ENCODE measurements at places on chromosomes 1 and 21.

GRCh38 chr1:65688848-65689247 lies 103.8 kb upstream of the PDE4B start:
- DNase-seq, result no peak

- DNase-seq, result no peak
Measured at GRCh38 chr1:116821763-116822162, 67.5 kb downstream of the CD2 start.

DNA sequence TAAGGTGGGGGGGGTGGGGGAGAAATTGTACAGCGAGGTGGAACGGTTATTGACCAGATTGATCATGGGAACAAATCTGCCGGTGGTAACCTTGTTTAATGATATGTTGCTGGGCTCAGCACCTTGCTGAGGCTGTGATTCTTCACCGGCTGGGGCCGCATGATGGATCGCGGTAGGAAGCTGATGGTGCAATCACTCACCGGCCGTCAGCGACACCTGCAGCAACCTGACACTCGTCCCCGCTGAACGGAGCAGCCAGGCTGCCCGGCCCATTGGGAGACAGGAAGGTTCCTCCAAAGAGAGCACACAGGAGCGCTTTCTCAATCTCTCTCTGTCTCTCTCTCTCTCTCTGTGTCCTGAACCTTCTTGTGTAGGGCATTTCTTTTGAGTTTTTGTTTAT lies 128.5 kb upstream of the RRP15 start:
- DNase-seq, result peak; percentile 55

DNA sequence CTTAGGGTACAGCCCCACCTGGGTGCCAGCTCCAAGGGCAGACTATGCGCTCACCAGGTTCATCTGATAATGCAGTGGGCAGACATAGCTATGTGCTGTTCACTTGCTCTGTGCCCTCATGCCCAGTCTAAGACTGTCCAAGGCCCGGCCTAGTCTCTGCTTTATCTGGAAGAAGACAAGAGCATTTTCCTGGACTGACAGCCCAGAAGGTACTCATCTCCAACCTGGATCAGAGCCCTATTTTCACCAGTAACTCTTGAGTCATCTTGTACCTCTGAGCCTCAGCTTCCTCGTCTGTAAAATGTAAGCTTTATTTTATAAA lies 28.5 kb upstream of the LRRC8C start:
- DNase-seq, result no peak

- no peak for DNase-seq
Measured at GRCh38 chr1:44636688-44637598, 37.3 kb downstream of the TMEM53 start.

- no peak for DNase-seq
Measured at GRCh38 chr1:29408831-29409605, 172.7 kb downstream of the PTPRU start.

DNA sequence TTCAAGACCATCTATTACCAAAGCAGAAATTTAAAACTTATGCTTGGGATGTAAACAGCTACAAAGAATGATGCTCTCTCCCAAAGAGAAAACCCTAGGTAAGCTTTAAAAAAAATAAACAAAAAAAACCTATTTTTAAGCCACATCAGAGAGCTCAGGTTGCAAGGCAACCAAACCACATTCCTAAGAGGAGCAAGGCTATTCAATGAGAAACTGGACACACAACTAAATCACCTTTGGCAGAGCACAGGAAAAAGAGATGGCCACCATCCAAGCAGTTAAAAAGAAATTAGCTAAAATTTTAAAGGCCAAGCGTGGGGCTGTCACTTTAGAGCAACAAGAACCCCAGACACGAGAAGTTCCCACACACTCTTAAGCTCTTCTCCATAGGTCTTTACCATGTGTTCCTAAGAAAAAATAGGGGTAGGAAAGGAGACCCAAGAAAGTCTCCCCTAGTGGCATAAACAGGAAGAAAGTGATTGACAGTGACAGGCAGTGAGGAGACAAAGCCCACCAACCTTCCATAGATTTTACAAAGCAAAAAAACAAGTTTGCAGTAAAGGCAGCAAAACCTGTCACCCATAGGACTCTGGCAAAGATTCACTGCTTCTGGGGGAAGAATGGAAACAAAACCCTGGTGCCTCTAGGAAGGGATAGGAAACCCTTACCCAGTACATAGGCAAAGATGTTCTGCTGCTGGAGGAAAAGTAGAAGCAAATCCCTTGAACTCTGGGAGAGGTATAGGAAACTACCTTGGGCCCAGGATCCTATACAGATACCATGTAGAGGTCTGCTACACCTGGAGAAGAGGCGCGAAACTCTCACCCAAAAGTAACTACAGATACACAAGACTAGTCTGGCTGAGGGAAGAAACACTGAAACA lies 68.5 kb downstream of the FOXJ3 start:
- no peak for DNase-seq

- peak; percentile 82 for DNase-seq
Measured at GRCh38 chr1:26278303-26278702, 1.6 kb upstream of the SH3BGRL3 start.

GRCh38 chr1:47187926-47188250 lies 1.9 kb downstream of the PDZK1IP1 start:
- DNase-seq, result no peak

DNA sequence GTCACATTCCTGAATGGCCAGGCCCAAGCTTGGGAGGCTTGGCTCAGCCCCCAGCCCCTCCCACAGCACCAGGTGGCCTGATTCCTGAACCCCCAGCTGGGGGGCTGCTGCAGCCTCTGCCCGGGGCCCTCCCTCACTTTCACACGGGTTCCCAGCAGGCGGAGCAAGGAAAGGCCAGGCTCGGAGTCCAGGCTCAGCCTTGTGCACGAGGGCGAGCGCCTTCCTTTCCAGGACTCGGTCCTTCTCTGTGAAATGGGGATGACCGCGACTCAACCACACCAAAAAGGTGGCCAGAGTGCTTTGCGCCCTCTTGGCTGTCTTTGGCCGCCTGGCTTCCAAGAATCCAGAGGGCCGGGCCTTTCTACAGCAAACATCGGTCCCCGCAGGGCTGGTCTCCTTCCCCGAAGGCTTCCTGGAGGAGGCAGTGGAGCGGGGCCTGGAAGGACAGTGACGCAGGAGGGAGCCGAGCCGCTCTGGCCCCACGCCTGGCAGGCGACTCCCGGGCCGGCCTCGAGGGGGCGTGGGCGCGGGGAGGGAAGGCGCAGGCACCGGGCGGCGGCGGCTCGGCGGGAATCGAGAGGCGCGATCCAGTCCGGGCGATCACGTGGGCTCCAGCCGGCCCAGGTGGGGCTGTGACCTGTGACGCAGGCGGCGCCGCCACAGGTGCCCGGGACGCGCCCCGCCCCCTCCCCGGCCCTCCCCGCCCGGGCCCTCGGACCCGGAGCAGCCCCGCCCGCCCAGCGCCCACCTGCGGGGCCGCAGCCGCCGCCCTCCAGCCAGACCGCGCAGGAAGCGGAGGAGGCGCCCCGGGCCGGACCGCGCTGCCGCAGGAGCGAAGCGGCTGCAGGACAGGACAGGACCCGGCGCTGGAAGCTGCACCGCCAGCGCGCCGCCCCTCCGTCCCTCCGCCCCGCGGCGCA lies at the start of gene ARHGEF16:
Gene ARHGEF16, plus strand, starts transcription at position 775 of the 920 bp plus-strand sequence. CDS start 8,420 bp downstream, outside the sequence.
- DNase-seq, result peak; percentile 62

DNA sequence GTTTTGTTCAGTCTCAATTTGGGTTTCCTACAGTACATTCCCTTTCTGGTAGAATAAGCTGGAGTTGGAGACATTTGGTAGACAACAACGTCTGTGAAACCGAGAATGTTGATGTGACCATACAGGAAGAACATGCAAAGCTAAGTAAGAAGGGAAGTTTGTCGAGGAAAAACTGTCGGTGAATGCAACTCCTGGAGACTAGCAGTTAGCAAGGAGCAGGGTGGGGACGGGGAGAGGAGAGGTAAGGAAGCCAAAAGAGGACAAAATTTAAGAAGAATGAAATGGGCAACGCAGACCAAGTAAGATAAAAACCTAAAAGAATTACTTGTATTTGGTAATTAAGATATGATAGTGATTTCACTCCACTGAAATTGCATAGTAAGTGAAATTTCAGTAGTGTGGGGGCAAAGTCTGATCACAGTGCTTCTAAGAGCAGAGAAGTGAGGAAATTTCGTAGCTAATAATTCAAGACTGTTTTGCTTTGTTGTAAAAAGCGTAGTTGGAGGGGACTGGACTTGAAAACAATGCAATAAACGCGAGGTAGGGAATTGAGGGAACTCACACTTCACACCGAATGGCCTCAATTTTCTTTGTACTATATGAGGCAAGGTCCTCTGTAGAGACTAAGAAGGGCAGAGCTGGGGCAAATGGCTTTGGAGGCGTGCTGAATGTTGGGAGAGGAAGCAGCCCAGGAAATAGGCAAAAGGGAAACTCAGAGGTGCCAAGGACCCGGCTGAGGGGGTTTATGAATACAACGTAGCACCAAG lies 787 bp upstream of the GIPC2 start:
- DNase-seq, result no peak

GRCh38 chr1:18537386-18538306 lies 56.9 kb downstream of the KLHDC7A start:
- DNase-seq, result no peak

DNA sequence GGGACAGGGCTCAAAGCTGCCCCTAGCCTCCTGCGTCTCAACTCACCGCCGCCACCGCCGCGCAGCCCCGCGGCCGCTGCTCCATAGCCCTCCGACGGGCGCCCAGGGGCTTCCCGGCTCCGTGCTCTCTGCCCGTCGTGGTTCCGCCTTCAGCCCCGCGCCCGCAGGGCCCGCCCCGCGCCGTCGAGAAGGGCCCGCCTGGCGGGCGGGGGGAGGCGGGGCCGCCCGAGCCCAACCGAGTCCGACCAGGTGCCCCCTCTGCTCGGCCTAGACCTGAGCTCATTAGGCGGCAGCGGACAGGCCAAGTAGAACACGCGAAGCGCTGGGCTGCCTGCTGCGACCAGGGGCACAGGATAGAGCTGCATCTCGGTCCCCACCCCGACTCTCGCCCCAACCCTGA lies at the start of gene TNFRSF25:
Gene TNFRSF25, minus strand, starts transcription at position 151 of the 400 bp plus-strand sequence. Its CDS starts 66 bp downstream, at position 85.
- DNase-seq, result no peak

DNA sequence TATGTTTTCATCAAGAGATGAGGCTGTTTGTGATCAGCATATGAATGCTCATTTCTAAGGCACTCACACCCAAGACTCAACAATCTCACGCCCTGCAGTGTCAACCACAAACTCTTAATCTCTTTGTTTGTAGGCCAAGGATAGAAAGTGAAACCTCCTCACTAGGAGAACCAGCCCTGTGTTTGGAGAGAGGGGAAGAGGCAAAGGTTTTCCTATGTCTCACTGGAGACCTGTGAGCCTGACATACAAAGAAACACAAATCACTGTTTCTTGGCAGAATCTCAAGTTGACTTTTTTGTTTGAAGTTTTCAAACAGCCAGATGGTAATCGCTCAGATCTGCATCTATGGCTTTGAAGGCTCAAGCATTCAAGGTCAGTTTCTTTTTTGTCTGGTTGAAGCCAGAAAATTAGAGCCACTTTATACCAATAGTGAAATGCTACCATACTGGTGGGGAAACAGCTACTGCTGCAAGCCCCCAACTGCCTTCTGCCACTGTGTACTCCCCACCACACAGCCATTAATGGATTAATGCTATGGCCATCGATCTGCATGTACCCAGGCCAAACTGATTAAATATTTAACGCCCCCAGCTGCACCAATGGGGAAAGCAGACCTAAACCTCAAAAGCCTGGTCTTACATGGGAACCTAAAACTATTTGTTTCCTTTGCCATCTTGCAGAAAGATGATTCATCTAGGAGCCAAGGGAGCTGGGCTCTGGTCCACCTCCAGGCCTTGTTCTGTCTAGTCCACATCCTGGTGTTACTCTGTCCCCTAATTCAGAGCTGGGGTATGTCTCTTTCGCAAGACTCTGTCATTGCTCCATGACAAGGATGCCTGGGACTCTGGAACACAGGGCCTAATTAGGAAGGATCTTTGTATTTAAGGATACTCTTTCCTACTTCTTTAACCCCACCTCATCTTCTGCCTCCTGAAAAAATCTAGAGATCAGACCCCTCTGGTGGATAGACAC lies 16.3 kb downstream of the PDZK1 start:
- DNase-seq, result no peak

DNA sequence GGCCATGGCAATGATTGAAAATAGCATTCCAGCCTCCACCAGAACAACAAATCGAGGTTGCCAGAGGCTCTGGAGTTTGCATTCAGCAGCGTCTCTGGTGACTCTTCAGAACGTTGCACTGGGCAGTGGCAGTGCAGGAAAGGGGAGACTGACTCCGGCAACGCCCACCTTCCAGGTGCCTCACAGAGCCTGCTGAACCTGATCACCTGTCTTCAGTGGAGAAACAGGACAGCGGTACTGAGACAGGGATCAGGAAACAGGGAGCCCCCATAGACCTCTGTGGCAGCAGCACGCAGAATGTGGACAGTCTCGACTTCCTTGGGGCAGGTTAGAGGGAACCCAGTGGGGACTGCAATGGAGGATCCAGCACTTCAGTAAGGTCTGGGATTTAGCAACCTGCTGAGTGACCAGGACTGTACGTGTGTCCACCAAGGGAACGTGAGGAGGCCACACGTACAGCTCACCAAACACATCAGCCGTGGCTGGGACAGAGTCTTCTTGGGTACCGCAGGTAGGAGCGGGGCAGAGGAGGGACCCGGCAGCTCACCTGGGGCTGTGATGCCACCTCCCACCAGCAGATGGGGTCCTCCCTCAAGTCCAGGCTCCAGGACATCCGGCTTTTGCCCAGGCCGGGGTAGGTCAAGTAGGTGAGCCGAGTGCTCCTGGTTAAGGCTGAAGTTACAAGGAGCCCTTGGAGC lies 128.6 kb downstream of the PRDM2 start:
- no peak for DNase-seq

- no peak for DNase-seq
Measured at GRCh38 chr1:16630661-16631247, 17.4 kb upstream of the NBPF1 start.

- DNase-seq, result no peak
Measured at GRCh38 chr1:98373056-98373455, 288.5 kb upstream of the SNX7 start.

DNA sequence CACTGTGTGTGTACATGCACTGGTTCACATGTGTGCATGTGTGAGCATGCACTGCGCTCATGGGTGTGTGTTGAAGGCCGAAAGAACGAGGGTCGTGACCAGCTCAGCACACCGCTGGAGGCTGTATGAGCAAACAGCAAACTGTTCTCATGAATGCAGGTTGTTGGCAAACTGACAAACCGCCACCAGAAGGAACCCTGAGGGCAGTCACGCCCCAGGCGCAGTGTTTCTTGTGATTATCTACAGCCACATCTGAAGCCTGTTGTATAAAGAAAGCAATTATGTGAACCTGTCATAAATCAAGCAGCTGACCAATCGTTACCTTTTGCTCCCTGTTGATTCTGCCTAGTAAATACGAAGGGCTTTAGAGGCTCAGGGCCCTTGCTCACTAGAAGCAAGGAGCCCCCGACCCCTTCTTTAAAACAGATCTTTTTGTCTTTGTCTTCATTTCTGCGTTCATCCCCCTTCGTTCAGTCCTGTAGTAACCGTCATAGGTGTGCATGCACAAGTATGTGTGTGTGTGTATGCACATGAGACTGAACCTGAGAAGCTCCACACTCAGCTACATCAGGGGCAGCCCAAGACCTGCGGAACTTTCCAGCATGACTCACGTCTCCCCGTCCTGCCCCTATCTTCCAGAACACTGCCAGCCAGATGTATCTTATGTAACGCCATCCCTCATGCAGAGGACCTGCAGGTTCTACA lies 16.8 kb upstream of the RIPK4 start:
- no peak for DNase-seq

Measured in left cardiac atrium (tissue), 4 donors.